ENCODE measurements at places on chromosomes 13 and 19.

- DNase-seq, result no peak
Measured at GRCh38 chr19:4586691-4587090, 27.2 kb upstream of the SEMA6B start.

DNA sequence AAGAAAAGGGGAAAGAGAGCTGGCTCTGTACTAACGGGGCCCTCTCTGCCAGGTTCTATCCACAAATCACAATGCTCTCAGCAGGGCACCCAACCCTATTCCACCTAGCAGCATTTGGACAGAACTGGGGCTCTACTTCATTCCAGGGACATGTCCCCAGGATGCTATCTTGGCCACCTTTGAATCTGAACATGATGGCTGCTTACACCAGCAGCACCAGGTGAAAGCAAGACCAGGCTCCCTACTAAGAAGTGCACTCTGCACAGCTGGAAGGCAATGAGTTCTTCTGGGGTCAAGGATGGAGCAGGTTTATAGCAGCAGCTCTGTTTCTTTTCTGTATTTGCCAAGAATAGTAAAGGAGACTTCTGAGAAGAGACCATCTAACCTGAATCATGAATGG is 222.4 kb downstream of the DACH1 start:
- DNase-seq, result no peak

DNA sequence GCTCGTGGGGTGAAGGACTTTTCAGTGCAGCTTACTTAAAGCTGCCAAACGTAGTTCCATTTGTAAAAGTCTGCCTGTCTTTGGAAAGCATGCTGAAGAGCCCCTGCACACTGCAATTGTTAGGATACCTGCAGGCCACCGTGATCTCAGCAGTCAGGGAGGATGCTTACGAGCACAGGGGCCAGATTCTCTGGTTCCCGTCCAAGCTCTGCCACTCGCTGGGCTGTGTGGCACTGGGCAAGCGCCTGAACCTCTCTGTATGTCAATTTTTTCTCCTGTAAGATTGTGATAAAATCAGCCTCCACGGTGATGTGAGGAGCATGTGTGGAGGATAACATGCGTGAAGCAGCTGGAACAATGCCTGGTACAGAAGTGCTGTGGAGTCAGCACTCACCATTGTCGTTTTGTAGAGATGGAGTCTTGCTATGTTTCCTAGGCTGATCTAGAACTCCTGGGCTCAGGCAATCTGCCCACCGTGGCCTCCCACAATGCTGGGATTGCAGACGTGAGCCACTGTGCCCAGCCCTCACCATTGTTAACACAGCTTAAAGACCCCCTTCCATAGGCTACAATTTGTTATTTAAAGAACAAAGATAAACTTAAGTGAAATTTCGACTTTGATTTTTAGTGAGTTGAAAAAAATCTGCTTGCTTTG is 3.5 kb downstream of the ADPRHL1 start:
- DNase-seq, result no peak

- no peak for DNase-seq
Measured at GRCh38 chr19:11111771-11112144, 22.5 kb downstream of the LDLR start.

DNA sequence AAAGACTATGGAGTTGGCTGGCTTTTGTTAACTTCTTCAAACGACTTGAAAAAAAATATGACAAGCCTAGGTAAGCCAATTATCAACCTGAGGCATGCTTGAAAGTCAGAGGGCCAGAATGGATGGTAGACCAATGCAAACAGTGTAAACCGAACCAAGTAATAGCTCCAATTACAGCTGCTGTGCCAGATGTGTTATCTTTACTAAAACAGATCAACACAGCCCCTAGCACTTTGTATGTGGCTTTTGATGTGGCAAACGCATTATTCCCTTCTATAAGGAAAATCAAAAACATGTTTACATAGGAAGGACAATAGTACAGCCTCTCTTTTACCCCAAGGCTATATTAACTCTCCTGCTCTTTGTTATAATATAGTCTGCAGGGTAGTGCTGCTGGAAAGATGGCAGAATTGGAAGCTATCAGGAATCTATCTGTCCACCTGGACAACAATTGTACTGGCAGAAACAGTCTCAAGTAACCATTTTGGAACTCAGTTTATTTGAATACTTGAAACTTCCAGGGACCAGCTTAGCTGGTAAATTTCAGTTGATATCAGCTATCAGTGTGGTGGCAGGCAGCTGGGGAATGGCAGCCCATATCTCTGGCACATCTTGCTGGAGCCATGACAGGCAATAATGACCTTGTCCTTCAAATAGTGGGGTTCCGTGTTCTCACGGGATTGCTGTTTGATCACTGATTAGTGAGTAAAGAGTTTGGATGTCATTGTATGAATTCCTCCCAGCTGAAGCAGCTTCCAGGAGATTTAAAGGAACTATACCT is 144.4 kb upstream of the WASF3 start:
- no peak for DNase-seq

DNA sequence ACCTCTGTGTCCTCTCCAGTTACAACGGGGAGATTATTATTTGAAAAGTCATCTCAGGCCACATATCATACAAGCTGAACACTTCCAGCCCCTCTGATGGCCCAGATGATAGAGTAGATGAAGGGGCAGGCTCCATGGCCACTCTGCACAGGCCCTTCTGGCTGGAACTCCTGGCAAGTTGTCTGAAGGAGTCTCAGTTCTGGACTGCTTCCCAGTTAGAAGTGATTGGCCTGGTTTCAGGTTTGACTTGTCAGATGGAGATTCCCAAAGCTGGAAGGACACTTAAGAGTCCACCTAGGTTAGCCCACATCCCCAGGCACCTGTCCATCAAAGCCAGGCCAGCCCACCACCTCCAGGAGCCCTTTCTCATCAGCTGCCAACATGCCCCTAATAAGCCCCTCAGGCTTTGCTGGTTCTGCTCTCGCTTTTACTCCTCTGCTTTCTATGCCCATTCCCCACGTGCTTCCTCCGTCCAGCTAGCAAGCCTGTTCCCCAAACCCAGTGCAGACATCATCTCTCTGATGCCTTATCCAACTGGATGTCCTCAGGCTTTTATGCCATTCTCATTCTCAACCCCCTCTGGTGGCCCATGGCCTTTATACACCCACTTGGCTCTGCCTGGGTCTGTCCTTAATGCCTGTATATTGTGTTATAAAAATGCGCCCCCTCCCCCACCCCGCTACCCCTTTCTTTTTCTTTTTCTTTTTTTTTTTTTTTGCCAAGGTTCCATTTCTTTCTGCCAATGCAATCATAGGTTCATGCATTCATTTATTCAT is 56.5 kb downstream of the HSPH1 start:
- peak; percentile 42 for DNase-seq

DNA sequence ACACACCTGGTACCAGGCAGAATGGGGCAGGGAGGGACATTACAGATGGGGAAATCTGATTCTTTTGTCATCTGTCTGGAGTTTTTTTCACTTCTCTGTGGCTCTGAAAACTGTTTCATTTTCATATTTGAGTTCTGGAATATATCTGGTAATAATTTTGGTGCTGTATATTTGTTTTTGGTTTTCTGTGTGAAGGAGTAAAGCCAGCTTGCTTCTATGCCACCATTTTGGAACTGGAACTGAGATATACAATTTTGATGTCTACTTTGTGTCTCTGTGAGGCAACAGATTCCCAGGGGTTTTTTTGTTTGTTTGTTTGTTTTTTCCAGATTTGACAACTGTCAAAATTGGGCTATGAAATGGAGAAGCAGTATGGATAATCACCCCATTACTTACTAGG is 16.1 kb downstream of the CEACAM4 start:
- DNase-seq, result no peak

GRCh38 chr19:4386041-4386782 is 14.1 kb downstream of the SH3GL1 start:
- DNase-seq, result no peak

DNA sequence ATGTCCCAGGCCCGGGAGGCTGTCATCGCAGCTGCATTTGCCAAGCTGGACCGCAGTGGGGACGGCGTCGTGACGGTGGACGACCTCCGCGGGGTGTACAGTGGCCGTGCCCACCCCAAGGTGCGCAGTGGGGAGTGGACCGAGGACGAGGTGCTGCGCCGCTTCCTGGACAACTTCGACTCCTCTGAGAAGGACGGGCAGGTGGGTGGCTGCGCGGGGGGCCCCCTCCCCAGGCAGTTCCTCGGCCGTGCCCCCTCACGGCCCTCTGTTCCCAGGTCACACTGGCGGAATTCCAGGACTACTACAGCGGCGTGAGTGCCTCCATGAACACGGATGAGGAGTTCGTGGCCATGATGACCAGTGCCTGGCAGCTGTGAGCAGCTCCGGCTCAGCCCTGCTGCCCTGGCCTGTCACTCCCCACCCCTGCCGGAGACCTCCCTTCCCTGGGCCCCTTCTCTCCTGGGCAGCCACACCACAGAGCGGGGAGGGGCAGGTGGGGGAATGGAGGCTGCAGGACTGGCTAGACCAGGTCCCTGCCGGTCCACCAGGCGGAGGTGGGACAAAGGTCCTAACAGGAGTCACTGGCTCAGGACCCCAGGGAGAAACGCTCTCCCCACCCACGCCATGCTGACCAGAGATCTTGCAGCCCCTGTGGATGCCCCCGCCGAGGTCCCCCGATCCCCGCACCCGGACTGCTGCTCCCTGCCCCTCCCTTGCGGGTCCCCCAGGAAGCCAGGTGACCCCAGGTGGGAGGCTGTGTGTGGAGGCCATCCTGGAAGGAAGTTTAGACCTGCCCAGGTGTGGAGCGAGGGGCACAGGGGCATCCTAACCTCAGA is 1.1 kb downstream of the CAPS start:
- no peak for DNase-seq

GRCh38 chr19:32680986-32681385 is 5.3 kb downstream of the RGS9BP start:
- no peak for DNase-seq

GRCh38 chr13:39274739-39275325 is 236.6 kb downstream of the NHLRC3 start:
- no peak for DNase-seq

DNA sequence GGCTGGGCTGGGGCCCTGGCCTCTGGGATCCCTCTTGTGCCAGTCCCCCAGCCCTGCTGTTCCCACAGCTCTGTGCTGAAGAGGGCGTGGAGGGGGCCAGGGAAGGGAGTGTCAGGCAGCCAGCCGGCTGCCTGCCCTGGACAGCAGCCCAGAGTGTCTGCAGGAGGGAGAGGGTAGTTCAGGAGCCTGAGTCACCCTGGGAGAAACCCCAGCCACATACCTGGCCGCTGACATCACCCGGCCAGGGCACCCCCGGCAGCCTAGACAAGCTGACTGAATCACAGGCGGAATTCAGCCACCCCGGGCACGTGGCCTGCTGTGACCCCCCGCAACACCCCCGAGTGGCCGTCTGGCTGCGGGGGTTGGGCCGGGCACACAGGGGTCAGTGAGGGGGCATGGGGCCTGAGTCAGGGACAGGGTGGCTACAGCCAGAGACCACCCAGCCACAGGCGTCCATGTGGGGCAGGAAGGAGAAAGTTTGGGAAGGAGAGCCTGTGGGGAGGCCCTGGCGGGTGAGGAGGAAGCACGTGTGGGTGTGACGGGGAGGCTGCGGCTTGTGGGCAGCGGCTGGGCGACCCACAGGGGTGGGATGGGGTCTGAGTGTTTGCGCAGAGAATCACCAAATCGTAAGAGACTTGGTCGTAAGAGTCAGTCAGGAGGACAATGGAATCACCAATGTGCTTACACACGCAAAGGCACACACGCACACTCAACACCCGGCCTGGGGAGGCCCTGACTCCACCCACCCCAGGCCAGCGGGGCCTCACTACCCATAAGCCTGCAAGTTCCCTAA is 11.9 kb upstream of the FOSB start:
- peak; percentile 99 for DNase-seq

DNA sequence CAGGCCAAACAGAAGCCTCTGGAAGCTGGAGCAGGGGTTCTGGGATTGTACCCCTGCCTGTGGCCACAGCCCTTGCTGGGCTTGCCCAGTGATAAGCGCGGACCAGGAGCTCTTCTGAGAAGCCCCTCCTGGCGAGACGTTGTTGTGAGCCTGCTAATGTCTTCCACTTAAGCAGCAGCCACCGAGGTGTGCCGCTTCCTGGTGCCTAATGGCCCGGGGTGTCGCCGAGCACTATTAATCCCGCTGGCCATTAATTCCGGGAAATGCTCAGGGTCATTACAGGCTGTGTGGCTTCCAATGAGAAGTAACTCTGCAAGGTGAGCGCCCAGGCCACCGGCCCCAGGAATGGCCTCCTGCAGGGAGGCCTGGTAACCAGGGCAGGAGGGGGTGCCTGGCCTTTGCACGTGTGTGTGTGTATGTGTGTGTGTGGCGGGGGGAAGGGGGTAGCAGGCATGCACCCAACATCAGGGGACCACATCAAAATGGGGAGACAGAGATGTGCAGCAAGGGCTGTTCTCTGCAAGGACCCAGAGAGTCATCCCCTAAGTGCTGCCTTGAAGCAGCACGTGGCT is 175.0 kb downstream of the URI1 start:
- DNase-seq, result no peak

GRCh38 chr13:50894012-50894411 is 15.6 kb upstream of the RNASEH2B start:
- no peak for DNase-seq

DNA sequence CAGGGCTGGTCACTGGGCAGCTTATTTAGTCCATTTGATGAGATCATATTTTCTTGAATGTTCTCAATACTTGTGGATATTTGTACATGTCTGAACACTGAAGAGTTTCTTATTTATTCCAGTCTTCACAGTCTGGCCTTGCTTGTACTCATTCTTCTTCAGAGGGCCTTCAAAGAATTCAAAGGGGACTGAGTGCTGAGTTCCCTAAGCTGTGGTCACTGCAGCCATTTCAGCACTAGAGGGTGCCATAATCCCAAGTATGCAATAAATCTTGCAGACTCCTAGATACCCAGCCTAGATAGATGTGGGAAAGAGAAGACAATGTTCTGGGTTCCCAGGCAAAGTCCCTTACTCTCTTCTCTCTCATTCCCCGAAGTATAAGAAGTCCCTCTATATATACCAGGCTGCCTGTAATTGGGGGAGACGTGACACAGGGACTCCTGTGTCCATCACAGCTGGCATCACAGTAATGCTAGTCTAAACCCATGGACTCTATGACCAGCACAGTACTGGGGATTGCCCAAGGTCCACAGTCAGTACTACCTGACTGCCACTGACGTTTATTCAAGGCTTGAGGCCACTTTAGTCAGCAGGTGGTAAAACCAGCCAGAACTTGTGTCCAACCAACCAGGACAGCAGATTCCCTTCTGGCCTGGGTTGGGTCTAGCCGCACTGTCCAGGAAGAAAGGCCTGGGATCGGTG is 8.9 kb upstream of the VN1R1 start:
- DNase-seq, result peak; percentile 25

- DNase-seq, result peak; percentile 51
Measured at GRCh38 chr13:75645141-75645540, 9.0 kb downstream of the LMO7 start.

DNA sequence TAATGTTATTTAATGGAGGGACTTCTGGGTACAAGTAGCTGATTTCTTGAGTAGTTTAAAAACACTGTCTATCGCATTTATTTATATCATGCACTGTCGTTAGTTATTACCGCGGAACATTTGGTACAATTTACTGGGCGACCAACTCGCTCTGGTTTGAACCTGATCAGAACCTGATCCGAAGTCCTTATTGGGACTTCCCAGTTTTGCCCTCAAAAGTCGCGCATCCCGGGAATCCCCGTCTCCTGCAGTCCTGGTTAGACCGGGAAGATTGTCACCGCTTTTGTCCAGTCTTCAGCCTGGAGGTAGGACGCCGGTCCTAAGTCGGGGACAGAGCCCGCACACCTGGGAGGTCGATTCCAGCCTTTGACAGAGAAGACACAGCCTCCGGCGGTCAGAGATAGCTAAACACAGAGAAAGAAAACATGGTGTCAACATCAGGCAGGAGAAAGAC is 694 bp downstream of the CLN5 start:
- DNase-seq, result peak; percentile 29
